T-cell (primary cell): ENCODE measurements at places on chromosomes 4 and X. TPM values are rescaled to one million over a fixed set of nuclear protein-coding genes. Genes with fewer than 3 reads are reported as not detected.

GRCh38 chr4:69060651-69061308, 35.5 kb upstream of the UGT2B7 start:
- no peak overlapping the region for H3K4me3 ChIP-seq
- peaks cover 2% of the 10 kb centered on the region for H3K27me3 ChIP-seq
- DNase-seq, result no peak
- no peaks in the 10 kb centered on the region for H3K36me3 ChIP-seq
- no peak overlapping the region for H3K27ac ChIP-seq

- no peaks in the 10 kb centered on the region for H3K27me3 ChIP-seq
- H3K27ac ChIP-seq, result no peak overlapping the region
- no peaks in the 10 kb centered on the region for H3K4me1 ChIP-seq
- DNase-seq, result no peak
- no peak overlapping the region for H3K4me3 ChIP-seq
Measured at GRCh38 chr4:107701565-107701964, 18.5 kb downstream of the PAPSS1 start.

- H3K4me1 ChIP-seq, result no peaks in the 10 kb centered on the region
- no peak overlapping the region for H3K4me3 ChIP-seq
- no peak overlapping the region for H3K27ac ChIP-seq
- H3K27me3 ChIP-seq, result no peaks in the 10 kb centered on the region
Measured at GRCh38 chr4:11412211-11412610, 16.5 kb downstream of the HS3ST1 start.

DNA sequence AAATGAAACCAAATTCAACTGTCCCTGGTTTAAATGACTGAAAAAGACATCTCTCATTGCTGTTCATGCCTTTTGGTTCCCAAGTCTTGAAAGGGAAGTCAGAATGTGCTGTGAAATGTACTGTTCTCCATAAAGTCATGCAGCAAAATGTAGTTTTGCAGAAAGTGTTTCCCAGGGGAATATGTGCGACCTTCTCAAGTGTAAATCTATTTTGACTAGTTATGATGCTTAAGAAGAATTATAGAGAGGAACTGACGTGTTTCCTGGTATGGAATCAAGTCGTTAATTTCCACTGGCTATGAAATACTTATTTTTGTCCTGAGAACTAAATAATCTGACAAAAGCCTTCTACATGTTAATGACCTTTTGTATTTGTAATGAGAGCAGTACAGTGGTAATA, 223.1 kb downstream of the CLCN4 start:
- no peak overlapping the region for H3K27ac ChIP-seq
- H3K4me3 ChIP-seq, result no peak overlapping the region

GRCh38 chrX:124257924-124258702, 74.3 kb upstream of the TEX13D start:
- no peaks in the 10 kb centered on the region for H3K36me3 ChIP-seq
- no peak overlapping the region for H3K4me3 ChIP-seq
- H3K27ac ChIP-seq, result no peak overlapping the region
- H3K27me3 ChIP-seq, result no peaks in the 10 kb centered on the region

DNA sequence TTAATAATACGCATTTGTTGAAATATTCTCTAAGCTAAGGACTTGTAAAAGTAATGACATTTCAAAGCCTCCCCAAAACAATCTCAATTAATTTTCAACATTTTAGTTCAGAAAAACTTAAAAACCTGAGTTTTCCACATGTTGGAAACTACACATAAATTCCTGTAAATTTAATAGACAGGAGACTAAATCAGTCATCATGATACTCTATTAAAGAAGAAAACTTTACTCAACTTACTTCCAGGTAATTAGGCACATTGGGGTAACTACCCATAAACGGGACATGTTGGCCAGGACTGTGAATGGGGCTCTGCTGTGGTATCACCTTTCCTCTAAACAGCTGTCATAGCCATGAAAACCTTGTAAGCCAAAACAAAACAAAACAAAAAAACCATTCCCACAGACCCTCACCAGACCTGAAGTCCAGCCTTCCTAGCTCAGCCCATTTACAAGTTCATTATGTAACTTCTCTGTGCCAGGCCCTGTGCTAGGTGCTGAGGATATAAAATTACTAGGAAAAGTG, 96.4 kb upstream of the SMIM10 start:
- DNase-seq, result no peak
- no peak overlapping the region for H3K4me3 ChIP-seq
- no peaks in the 10 kb centered on the region for H3K36me3 ChIP-seq
- H3K4me1 ChIP-seq, result no peaks in the 10 kb centered on the region

DNA sequence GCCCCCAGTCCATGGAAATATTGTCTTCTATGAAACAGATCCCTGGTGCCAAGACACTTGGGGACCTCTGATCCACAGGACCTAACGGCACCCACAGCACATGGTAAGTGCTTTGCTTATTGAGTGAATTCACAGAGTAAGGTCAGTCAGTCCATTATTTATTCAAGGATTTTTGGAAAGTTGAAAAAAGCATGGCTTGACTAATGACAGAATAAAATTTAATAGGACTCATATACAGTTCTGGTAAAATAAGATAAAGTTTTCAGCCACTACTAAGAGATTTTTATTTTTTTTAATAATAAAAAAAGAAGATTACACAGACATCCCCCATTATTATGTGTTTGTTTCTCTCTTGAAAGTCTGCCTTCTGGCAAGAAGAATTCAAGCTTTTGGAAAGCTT, 490.6 kb upstream of the HS3ST1 start:
- no peaks in the 10 kb centered on the region for H3K36me3 ChIP-seq
- DNase-seq, result no peak
- H3K4me3 ChIP-seq, result no peak overlapping the region
- H3K4me1 ChIP-seq, result no peaks in the 10 kb centered on the region
- no peak overlapping the region for H3K27ac ChIP-seq

- no peaks in the 10 kb centered on the region for H3K27me3 ChIP-seq
- H3K4me1 ChIP-seq, result peaks cover 2% of the 10 kb centered on the region
Measured at GRCh38 chr4:67521506-67521905, 23.8 kb downstream of the CENPC start.

GRCh38 chr4:154230723-154231122, 260.9 kb downstream of the DCHS2 start:
- DNase-seq, result no peak
- no peaks in the 10 kb centered on the region for H3K27me3 ChIP-seq
- no peak overlapping the region for H3K27ac ChIP-seq
- H3K4me3 ChIP-seq, result no peak overlapping the region
- no peaks in the 10 kb centered on the region for H3K36me3 ChIP-seq

- no peak overlapping the region for H3K4me3 ChIP-seq
- no peak for DNase-seq
- H3K36me3 ChIP-seq, result no peaks in the 10 kb centered on the region
- H3K27me3 ChIP-seq, result no peaks in the 10 kb centered on the region
Measured at GRCh38 chr4:14177987-14178386, 550.5 kb upstream of the BOD1L1 start.

DNA sequence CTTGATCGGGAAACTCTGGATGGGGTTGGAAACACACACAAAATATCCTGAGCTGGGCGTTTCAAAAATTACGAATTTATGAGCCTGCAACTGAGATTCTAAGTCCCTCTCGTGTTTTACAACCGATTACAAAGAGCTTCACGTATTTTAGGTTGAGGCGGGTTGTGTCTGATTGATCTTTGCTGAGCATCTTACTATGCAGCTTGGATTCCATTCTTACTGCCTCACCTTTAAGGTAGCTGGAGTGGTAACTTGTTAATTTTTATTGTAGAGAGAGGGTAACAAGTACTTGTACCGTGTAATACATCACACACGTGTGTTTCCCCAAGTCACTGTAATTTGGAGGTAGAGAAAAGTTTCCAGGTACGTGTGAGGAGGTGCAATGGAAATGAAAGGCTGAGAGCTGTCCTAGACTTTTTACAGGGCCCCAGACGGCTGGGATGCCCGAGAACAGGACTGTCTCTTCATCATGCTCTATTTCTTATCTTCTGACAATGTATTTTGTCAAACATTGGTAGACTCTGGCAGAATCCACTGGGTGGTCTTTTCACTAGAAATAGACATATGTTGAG, 97.8 kb upstream of the TENM3 start:
- H3K4me1 ChIP-seq, result peaks cover 8% of the 10 kb centered on the region
- H3K36me3 ChIP-seq, result no peaks in the 10 kb centered on the region
- no peak overlapping the region for H3K27ac ChIP-seq
- H3K27me3 ChIP-seq, result peaks cover 21% of the 10 kb centered on the region

- H3K27me3 ChIP-seq, result no peaks in the 10 kb centered on the region
- no peaks in the 10 kb centered on the region for H3K36me3 ChIP-seq
- no peak for DNase-seq
Measured at GRCh38 chrX:67604979-67605703, 61.3 kb downstream of the AR start.

TSPAN6 gene
- total RNA-seq, result 1.8 TPM

MXRA5 gene
- total RNA-seq, result not detected

GABRA4 gene
- not detected for total RNA-seq
